Kidney glomerular epithelial cell (primary cell): ENCODE measurements at places on chromosomes 2 and 18.
A peak's percentile ranks its signal among the peaks of the same experiment; 100 is the strongest.

GRCh38 chr2:20232837-20233207 lies 7.9 kb upstream of the SDC1 start:
- DNase-seq: no peak

- peak; percentile 29 for DNase-seq
Measured at GRCh38 chr2:42513252-42513918, 19.6 kb upstream of the KCNG3 start.

DNA sequence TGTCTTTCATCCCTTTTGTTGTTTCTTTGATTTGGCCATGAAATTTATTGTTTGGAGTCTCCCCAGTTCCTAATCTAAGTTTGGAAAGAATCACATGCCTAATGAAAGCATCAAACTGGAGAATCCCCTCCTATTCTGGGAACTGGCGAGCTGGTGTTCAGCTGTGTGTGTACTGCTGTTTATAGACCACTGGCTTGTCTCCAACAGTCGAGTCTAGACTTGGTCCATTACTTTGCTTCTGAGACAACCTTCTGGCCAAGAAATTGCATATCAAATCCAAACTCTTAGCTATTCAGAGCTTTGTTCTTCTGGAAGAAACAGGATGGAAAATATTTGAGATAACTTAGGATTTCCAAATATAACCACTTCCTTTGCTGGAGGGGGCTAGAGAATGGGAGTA lies 111.5 kb upstream of the THSD7B start:
- no peak for DNase-seq

DNA sequence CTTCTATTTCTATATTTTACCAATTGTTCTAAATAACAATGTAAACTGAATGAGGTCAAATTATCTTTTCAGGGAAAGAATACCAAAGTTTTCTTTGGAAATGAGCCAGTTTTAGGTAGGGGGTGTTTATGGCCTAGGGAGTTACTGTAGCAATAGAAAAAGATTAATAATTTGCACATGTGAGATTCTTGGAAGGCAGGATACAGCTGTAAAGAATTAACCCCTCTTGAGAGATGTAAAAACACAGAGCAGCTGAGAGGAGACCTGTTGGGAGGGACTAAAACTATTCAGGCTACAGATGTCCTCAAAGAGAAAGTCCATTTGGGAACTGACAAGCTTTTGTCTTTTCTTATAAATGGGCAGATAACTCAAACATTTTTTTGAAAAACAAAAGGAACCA lies 182.2 kb downstream of the FIGN start:
- peak; percentile 71 for DNase-seq

DNA sequence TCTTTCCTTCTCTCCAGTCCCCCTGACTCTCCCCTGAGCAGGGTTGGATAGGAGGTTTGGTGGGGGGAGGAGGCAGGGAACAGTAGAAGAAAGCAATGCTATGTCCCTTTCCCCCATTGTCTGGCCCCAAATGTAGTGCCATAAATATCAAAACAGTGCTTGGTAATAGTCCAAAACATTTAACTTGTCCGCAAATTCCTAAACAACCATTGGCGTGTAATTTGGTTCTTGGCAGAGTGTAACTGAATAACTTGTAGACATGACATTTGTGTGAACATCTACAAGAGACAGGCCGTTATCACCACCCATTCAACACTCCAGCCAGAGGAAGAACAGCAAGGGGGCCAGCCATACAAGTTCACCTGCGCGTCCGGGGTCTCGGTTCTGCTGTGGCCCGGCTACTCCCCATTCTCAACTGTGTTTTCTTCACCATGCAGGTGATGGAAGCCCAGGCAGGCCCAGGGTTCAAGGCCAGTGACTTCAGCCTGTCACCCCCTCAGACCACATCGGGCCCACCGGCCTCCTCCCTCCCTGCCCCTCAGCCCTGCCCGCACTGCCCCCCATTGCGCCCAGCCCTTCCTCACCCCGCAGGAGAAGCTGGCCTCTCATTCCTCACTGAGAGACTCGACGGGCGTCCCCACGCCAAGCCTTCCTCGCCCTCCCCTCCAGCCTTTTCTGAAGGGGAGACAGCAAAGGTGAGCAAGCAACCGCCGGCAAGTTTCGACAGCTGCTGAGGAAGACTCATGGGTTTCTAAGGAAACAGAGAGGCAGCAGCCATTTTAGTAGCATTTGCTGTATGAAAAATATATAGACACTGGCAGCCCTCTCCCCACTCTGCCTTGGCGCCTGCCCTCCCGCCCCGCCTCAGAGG lies 699 bp upstream of the RAPGEF4 start:
- no peak for DNase-seq

- no peak for DNase-seq
Measured at GRCh38 chr2:25030702-25031101, 11.2 kb upstream of the EFR3B start.

DNA sequence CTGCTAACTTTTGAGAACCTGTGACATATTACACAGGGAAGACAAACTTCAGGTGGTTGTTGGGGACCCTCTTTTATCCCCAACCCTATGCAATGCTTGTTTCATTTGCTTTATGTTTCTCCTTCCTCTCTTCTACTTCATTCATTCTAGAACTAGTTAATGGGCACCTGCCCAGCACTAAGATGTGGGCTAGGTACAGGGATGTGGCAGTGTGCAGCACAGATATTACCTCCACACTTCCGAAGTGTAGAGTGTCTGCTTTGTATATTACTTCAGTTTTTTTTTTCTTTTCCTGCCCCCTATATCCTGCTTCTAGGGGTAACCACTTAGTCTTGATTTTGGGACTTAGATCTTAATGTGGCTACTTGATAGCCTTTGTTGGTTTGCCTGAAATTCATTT lies 35.1 kb downstream of the CD28 start:
- DNase-seq: no peak

GRCh38 chr2:165586019-165586418 lies 116.5 kb downstream of the CSRNP3 start:
- no peak for DNase-seq

- peak; percentile 91 for DNase-seq
Measured at GRCh38 chr2:234880551-234881211, 71.1 kb upstream of the SH3BP4 start.
